Mammary microvascular endothelial cell (primary cell): ENCODE measurements at places on chromosomes 11 and 22. TPM values are rescaled to one million over a fixed set of nuclear protein-coding genes. Genes with fewer than 3 reads are reported as not detected.

Gene P2RX6
- total RNA-seq = not detected in 2 replicates

Gene TRIM48
- not detected in 2 replicates for total RNA-seq

Gene ANKK1
- total RNA-seq = 0.05 TPM in 1 of 2 replicates, not detected in the other

Gene GAB4
- total RNA-seq = not detected in 2 replicates

Gene KRTAP5-1
- total RNA-seq = not detected in 2 replicates
